Stimulated activated CD4-positive, alpha-beta T cell treated with anti-CD3 and anti-CD28 coated beads, Interleukin-4, amount 100 ng/mL, for 4 hours (primary cell): ENCODE measurements at places on chromosomes 5 and 9.

DNA sequence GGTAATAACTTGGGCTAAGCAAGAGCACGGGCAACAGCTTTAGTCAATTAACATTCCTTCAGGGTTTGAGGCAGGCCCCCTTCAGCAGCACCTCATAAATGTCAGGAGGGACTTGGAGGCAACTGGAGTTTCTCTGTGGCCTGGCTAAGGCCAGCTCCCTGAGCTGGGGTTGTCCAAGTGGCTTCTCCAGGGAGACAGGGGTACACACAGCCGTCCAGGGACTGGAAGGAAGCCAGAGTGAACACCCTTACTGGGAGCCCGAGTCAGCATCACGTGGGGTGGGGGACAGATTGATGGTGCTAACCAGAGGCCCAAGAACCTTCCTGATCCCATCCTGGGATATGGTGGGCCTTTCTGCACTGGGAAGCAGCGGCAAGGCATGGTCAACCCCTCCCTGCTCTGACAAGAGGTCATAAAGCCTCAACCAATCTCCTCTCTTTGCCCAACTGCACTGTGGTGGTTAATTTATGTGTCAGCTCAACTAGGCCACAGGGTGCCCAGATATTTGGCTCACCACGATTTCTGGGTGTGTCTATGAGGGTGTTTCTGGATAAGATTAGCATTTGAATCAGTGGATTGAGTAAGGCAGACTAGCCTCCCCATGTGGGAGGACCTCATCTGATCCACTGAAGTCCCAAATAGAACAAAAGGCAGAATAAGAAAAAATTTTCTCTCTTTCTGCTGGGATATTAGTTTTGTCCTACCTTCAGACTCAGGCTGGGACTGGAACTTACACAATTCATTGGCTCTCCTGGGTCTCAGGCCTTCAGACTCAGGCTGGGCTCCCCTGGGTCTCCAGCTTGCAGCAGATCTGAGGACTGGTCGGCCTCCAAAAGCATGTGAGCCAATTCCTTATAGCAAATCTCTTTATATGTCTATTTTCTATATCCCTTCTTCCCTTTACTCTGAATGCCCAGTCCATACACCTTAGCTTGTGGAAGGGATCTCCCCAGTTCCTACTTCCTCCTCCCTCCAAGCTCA, 127.2 kb upstream of the LARP1 start:
- no peak for DNase-seq

DNA sequence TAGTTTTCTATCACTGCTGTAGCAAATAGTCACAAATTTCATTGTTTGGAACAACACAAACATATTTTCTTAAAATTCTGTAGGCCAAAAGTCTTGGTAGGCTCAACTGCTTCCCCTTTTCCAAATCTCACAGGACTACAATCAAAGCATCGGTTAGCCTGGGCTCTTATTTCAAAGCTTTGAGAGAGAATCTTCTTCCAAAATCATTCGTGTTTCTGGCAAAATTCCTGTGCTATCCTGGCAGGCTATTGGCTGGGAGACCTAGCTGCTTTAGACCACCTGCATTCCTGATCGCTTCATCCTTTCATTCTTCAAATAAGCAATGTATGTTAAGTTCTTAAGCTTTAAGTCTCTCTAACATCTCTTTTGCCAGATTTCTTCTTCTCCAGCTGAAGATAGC, 629.8 kb upstream of the CDH18 start:
- no peak for DNase-seq

- DNase-seq, result no peak
These were observed 58.4 kb downstream of the RANBP17 start for GRCh38 chr5:170920196-170920595.

DNA sequence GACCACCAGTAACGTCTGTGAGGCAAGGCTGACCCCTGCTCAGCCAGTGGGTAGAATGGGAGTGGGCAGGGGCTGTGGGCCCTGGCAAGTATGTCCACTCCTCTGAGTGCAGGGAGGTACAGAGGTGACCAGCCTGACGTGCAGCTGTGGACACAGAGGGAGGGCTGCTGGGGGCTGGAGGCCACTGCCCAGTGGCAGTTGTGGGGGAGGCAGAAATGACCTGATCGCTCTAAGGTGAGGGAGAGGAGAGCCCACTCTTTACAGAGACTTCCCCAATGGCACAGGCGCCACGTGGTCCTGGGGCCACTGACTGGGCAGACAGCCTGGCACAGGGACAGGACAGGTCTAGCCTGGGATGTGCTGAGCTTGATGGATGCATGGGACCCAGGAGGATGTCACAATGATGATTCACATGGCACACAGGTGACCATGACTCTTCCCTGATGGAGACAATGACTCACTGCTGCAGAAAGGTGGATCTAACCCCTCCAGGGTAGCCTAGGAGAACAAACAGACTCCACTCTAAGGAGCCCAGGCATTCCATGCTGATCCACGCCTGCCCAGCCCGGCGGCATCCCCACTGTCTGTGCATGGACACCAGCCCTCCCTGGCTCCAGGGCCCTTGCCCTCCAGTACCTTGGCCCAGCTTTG, 7.7 kb downstream of the LPCAT1 start:
- DNase-seq, result no peak

DNA sequence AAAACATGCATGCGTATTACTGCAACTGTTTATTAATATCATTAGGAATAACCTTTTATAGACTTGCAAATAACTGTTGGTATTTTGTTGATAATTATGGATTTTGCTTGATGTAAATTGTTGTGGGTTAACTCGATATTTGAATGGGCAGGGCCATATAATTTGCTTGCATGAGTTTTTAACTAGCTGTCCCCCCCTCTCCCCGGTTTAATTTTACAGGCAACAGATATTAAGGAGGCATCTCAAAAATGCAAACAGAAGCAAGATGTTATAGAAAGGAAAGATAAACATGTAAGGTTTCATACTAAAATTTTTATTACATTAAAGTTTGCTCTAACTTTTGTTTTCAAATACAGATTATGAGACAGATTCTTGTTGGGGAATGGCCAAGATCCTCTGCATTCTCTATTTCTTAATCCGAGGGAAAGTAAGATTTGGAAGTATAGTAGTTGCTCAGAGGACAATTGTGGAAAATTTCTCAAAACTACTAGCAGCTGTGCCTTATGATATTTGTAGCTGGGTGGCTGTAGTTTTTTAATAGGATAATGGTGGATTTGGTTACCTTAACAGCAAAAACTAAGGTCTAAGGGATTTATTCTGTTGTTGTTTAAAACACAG, 27.3 kb downstream of the SMC5 start:
- no peak for DNase-seq

DNA sequence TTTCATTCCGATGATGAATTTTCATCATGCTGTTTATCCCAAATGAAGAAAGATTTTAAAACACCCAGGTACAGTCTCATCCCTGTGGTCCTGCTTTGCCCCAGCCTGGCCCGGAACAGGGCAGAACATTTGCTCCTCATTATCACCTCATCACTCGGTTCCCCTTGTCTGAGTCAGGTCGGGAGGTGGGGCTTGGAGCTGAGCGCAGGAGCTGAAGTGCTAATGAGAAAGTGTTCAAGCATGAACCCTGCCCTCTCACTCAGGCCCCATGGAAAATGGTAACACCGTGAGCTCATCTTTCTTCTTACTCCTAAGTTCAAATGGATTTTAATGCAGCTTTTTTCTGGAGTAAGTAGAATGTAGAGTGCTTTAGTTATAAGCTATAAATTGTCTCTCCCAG, 466.2 kb downstream of the KDM4C start:
- DNase-seq, result no peak

GRCh38 chr9:16329671-16330113, 540.8 kb downstream of the BNC2 start:
- no peak for DNase-seq

GRCh38 chr5:14945450-14945849, 73.9 kb upstream of the ANKH start:
- DNase-seq, result no peak
